ENCODE measurements at places on chromosomes 7 and 10. TPM values are rescaled to one million over a fixed set of nuclear protein-coding genes. Genes with fewer than 3 reads are reported as not detected.

DNA sequence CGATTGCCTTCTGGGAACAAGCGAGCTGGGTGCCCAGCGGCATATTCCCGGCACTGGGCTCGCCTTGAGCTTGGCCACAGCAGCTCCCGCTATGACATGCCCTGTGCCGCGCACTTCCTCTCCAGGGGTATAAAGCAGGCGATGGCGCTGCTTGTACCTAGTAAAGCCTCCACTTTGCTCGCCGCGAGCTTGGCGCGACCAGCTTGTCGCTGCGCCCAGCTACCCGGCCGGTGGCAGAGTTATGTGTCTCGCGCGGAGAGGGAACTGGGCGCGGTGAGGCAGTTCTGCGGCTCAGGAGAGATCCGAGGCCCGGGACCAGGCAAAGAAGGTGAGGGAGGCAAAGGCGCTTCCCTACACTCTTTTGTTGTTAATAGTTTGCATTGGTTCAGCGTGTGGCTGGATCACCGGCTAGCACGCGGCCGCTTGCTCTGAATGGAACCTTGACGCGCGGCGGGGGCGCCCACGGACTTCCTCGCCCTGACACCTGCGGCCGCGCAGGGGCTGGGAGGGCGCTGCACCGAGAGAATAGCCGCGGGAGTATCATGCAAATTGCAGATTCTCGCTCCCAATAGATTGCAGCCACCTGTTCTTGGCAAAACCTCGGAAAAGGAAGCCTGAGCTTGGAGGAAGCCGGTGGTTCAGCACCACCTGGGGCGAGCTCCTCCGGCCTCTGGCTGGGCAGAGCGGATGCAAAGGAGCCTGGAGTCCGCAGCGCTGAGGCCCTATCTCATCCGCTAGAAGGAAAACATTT, 3.0 kb upstream of the BUB3 start:
- DNase-seq = peak; percentile 37

- no peak for DNase-seq
Observed at GRCh38 chr10:71427246-71427645, 30.5 kb downstream of the CDH23 start.

GRCh38 chr7:74311305-74311744, 22.1 kb downstream of the CLIP2 start:
- no peak for DNase-seq

DNA sequence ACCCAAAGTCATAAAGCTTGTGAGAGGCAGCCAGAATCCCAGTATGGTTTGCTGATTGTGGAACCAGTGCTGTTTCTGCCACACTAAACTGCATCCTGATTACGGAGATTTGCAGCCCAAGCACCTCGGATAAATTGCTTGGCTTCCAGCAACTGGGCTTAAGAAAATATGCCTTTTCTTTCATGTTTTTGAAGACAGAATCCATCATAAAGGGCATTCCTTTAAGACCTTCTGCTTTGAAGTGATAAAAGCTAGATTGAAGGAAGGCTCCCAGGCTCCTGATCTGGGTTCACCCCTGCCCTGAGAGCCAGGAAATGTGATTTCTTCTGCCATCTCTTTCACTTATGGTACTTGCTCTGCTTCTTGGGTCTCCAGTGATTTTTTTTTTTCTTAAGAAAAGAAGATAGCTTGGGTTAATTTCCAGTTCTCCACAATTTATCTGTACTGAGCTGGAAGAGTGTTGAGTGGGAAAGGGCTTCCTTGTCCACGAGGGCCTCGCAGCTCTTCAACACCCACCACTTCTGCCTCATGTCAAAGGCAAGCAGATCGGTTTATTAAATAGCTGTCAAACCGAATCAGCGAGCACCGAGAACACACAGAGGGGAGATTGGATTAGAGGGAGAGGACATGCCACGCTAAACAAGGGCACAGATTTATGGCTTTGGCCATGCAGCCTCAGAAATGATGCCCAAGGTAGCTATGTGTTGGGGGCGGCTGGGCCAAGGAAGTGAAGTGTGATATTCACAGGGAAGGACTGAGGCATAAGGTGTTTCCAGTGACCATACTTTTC, 94.9 kb upstream of the TBX20 start:
- no peak for DNase-seq

DNA sequence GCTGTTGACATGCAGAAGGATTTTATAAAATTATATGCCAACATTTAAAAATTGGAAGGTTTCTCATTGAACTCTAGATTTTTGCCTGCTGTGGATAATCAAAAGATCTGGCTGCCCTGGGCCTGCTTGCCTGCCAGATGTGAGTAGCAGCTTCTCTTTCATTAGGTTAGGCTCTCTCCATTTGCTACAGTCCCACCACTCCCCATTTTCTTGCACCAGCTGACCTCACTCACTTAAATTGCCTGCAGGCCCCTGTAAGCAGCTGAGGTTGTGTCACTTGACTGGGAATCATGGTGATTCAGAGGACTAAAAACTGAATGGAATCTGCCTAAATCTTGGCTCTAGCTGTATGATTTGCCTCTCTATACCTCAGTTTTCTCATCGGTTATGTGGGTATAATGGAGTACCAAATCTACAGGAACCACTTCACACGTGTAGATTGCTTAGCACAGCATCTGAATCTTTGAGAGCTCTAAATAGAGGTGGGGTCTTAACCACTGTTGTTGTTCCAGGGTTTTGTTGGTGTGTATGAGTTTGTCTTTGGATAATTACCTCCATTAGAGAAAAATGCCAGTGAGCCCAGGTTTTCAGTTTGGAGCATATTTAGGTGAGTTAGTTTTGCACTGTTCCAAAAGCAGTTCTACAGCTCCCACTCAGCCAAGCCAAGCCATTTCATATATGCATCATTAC, 18.6 kb upstream of the RAPGEF5 start:
- DNase-seq = no peak

DNA sequence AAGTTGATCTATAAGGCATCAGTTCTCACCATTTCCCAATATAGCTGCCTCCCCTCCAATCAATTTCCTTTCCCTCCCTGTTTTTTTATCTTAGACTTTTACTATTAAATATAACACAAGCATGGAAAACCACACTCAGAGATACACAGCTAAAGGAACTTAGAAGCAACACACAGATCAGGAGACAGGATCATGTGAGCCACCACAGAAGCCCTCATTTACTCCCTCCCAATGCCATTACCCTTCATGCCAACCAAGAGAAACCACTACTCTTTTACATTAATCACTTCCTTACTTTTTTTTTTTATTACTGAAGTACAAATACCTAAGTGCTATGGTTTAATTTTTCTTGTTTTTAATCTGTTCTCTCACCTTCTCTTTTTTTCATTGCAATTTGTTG, 33.0 kb downstream of the COG5 start:
- no peak for DNase-seq

DNA sequence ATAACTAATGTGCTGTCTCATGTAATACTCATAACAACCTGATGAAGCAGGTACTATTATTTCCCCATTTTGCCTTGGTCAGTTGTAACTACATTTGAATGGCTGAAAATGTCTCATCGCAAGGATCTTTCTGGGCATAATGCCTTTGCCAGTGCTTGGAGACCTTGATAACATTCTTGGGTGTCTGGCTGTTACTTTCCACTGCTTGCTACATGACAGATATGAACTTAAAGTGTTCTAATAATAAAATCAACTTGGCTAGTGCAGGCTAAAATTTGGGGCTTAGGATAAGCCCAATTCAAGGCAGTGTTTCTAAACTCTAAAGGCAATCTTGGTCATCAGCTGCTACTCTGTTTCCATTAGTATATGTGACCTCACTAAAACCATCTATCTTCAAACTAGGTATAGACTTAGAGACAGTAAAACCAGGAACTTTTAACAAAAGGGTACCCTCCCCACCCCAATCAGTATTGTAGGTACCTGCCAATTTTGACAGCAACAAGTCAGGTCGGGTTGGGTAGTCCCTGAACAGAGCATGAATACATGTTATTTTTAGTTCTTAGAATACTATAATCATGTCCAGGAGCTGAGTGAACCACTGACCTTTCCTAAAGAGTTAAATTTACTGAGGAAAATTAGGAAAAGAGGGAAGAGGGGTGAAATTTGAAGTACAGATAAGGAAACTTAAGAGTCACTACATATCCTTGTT, 68.2 kb upstream of the AHR start:
- no peak for DNase-seq

DNA sequence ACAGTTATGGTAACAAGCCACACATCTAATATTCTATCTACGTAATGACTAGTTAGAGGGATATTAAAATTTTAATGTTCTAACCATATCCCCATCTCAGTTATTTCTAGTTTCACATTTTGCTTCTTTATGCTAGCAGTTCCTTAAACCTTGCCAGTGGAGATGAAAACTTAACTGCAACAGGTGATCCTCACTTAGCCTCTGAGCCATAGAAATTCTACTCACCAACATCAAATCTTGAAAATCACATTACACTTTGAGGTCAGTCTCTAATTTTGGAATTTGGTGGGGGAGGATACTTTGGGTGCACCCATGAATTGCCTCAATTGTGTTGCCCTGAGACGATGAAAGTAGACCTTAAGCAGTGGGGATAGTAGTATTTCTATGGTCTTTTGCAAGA, 256.4 kb downstream of the GATA3 start:
- DNase-seq = no peak

- DNase-seq = peak; percentile 25
Observed at GRCh38 chr10:84256510-84257342, 11.9 kb downstream of the RGR start.

DNA sequence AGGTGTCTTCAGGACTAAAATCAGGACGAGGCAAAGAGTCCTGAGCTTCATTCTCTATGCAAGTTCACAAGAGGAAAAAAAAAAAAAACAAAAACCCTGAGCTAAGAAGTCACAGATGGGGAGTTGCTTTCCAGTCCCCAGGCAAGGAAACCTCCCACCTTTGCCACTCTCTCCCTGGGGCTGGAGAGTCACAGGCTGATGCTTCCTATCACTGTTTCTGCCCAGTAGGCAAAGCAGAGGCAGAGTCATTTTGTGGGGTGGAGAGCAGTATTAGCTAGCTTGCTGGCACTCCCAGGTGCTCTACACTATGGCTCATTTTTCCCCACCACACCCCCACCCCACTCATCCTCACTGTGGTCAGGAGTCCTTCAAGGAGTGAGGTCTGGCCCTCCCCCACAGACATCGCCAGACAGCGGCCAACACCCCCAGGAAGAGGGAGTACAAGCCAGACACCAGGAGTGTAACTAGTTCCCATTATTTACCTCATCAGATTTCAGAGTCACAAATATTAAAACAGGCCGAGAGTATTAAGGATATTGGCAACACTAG, 34.6 kb upstream of the UNC5B start:
- no peak for DNase-seq

GRCh38 chr7:158476331-158476932, 111.2 kb downstream of the PTPRN2 start:
- no peak for DNase-seq

- DNase-seq = no peak
Observed at GRCh38 chr7:128836729-128837348, 6.6 kb downstream of the FLNC start.

- DNase-seq = no peak
Observed at GRCh38 chr10:71251319-71251718, 38.9 kb downstream of the UNC5B start.

- no peak for DNase-seq
Observed at GRCh38 chr10:69739634-69740033, 62.1 kb upstream of the COL13A1 start.

DNA sequence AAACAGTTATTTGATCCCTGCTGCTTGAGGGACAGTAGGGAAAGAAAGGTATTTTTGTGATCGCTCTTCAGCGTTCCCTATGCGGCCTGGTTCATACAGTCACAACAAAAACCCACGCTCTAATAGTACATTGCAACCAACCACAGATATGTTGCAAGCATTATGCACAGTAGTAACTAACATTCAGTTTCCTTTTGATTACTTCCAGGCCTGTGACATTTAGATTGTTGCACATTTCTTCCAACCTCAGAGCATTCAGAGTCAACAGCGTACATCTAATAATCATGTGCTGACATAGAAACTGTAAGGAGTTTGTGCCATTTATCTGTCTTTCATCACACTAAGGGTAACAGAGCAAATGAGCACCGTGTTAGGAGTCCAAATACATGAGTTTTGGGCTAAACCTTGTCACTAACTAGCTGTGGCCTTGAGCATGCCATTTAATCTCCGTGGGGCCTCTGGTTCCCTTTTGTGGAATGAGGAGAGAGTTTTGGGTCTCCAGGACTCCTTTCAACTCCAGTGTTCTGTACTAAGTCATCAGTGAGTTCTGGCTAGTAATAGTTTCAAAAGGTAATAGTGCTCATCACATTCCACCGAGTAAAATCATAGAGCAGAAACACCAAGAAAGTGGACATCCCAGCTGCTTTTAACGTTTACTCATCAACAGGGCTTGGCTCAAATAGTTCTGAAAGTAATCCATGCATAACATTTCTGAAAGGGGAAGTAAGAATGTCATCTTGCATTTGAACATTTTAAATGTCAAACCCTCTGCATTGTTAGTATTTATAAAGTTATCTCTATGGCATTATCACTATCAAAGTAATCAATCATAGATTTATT, 99.0 kb upstream of the FZD1 start:
- no peak for DNase-seq

- DNase-seq = peak; percentile 28
Observed at GRCh38 chr10:12782537-12782936, 219.0 kb downstream of the CCDC3 start.

DNA sequence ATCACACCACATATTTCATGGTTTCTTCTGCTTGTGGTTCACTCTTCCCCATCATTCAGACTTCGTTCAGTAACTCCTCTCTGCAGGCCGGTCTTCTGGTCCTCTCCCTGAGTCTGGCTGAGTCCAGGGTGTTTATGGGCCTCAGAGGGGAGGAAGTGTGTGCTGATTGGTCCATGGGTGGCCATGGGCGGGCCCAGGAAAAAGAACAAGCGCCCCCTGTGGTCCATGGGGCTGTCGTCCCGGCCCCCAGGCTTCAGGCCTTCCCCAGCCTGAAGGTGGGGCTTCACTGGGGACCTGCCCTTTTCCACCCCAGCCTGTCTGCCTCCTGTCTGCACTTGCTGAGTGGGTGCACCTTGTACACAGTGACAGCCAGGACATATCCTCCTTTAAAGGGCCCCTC, 123.7 kb downstream of the VIPR2 start:
- DNase-seq = no peak

DNA sequence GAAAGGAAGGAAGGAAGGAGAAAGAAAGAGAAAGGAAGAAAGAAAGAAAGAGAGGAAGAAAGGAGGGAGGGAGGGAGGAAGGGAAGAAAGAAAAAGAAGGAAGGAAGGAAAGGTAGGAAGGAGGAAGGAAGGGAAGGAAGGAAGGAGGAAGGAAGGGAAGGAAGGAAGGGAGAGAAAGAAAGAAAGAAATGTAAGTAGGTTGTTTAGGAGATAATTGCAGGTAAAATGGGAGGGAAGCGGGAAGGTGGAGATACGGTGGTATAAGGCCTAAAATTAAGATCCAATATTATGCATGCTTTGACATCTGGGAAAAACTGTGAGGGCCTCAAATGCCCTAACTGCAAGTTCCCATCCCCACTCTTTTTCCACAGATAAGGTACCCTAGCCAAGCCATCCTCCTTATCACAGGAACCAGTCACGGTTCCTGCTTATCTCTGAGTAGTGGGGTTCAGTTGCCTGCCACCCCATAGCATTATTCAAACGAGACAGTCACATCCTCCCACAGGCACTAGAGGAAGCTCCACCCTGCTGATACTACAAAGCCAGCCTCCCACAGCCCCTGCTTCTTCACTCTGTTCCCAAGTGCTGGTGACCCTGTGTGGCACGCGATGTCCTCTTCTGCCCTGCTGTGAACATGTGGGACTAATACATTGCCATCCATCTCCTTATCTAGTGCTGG, 28.7 kb downstream of the ST8SIA6 start:
- peak; percentile 35 for DNase-seq

ASCC1 gene
- total RNA-seq = 33.8 TPM

CYP2E1 gene
- 0.69 TPM for total RNA-seq

SPDYE9 gene
- total RNA-seq = not detected

PRF1 gene
- 57.6 TPM for total RNA-seq

LRRD1 gene
- total RNA-seq = not detected

HELLS gene
- total RNA-seq = 87.9 TPM

CLCN1 gene
- not detected for total RNA-seq

C10orf62 gene
- total RNA-seq = not detected

Data from activated T-cell treated with anti-CD3 and anti-CD28 coated beads, Interleukin-2, amount 50 U/mL, for 4 hours (primary cell).